ENCODE measurements at places on chromosomes 1 and 21.

GRCh38 chr1:100448366-100448765 is 89.6 kb upstream of the GPR88 start:
- DNase-seq = no peak

DNA sequence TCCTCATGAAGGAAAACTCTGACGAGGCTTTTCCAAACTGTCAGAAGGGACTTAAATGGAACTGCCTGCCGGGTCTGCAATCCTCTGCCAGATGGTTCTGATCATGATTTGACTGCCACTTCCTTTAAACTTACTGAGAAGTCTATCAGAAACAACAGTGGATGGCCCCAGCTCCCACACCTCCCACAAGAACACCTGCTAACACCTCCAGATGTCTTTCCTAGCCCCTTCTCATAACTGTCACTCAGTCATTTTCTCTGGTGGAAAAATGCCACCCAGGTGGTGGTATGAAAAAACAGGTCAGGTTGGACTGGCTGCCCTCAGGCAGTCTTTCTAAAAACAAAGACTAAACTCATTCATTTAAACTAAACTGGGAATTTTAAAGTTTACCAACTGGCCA is 66.7 kb upstream of the ABCD3 start:
- DNase-seq = no peak

DNA sequence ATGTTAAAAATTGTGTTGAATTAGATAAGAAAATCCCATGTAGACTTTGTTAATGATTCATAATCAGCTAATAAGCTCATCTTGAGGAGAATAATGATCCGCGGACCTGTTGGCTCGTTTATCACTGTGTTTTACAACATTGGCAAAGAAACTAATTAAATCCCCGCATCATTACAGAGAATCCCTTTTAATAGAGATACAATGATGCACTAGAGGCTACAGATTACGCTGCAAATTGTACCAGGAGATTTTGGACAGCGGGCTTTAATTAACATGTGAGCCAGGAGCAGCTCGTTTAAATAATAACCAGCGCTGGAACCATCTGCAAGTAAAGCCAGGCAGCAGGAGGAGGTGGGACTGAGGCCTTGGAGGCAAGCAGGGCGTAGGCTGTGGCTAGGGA is 280.3 kb upstream of the POU3F1 start:
- no peak for DNase-seq

- no peak for DNase-seq
Observed at GRCh38 chr1:50271337-50271736, 151.9 kb downstream of the DMRTA2 start.

DNA sequence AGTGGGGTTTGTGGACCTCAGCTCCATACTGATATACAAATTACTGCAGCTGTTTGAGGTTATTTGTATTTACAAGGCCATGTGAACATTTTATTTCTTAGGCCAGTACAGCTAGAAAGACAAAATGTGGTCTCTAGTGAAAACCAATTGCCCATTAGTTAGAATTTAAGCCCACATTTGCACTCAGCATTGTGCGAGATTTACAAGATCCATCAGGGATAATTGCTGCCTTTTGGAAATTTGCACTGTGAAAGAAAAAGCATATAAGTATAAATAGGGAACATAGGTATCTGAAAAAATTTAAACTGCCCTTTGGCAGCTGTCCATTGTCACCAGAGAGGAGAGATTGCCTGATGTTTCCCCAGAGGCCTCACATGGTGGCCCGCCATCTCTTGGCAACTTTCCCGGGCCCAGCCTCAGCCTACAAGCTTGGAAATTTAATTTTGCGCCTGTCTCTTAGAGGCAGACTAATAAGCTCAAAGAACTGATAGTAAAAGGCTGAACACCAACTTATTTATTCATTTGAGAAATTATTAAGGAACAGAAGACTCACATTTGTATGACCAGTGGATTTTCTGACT is 120.7 kb downstream of the MAP3K21 start:
- no peak for DNase-seq

- DNase-seq = no peak
Observed at GRCh38 chr1:32877211-32878110, 6.7 kb upstream of the FNDC5 start.

DNA sequence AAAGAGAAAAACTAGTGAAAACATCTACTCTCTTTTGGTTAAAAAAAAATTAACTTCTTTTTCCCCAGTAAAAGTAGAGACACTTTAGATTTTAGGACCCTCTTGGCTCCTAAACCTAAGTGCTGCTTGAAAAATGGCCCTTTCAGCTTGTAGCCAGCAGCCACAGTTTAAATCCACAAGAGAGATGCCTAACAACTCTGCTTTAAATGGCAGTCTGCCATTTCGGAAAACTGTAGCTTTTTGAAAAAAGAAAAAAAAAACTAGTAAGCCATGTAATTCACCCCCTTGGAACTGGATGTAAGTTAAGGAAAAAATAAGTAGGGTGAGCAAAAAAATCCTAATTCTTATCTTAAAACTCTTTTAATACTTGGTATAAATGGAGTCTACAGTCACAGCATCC is 56.0 kb downstream of the LHX9 start:
- DNase-seq = no peak

DNA sequence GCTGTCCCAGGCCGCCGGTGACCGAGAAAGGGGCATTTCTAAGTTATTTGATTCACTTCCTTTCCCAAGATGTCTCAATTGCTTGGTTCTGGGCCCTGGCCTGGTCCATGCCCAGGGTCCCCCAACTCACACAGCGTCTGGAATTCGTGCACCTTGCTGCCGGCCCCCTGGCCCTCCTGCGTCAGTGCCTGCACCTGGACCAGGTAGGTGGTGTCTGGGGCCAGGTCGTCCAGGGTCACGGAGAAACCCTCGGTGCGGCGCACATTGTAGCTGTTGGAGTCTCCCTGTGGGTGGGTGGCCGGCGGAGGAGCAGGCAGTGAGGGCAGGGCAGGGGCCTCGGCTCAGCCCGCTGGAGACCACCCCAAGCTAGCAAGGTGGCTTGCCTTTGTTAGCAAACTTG is 21.0 kb downstream of the EPHA2 start:
- no peak for DNase-seq

DNA sequence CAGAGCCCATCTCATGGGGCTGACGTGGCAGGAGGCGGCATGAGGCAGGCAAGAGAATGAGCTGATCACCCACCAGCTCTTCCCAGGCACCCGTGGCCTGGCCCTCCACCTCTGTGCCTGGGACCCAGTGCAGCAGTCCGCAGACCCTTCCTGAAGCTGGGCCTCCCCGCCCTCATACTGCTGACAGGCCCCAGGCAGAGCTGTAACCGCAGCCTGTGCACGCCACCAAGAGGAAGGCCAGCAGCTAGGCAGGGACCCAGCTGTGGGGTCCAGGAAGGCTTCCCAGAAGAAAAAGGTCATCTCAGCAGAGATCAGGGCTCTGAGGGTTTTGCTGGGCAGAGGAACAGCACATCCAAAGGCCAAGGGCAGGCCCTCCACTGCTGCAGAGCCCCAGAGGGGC is 9.8 kb upstream of the MTFR1L start:
- no peak for DNase-seq

DNA sequence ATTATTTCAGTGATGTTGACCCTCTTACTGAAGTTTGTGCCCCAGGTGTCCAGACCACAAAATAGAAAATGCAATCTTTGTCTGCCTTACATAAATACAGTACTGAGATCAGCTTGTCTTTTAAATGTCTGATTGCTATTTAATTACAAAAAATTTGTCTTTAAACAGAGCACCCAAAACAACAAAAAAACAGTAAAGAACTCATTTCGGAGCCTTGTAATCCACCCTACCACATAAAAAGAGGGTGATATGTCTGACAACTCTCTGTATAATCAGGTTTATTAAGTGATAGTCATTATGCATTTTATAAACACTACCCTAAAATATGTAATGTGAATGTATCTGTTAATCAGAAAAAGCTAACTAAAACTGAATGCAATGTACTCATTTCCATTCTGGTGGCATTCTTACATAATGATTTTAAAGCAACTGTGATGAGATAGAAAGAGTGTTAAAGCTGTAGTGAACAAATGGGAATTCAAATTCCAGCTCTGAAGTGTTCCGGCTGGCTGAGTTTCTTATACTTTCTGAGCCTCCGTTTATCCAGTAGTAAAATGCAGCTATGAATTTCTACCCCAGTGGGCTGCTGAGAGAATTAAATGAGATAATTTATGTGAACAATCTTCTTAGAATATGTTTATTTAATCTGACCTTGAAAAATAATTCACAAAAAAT is 486.6 kb downstream of the USP25 start:
- no peak for DNase-seq

DNA sequence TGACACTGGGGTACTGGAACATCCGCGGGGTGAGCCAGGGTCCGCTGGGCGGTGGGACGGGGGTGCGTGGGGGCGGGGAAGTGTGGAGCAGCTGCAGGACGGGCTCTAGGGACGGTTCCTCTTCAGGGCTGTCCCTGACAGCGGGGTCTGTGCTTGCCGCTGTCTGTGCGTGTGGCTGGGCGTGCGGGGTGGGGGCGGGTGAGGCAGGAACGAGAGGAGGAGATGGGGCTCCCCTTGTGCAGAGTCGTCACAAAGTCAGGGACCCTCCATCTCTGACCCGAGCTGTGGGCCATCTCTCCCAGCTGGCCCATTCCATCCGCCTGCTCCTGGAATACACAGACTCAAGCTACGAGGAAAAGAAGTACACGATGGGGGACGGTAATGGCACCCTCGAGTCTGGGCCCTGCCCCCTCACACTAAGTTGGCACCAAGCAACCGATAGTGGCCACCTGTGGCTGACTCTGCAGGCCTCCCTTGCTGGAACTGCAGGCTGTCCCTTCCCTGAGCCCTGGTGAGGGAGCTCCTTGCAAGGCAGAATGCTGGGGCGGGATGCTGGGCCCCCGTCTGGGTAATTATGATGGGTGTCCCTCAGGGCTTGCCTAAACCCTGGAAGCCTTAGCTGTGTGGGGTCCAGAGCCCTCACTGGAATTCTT is 392 bp downstream of the GSTM2 start:
- no peak for DNase-seq

- DNase-seq = no peak
Observed at GRCh38 chr1:31702836-31703404, 897 bp downstream of the COL16A1 start.

DNA sequence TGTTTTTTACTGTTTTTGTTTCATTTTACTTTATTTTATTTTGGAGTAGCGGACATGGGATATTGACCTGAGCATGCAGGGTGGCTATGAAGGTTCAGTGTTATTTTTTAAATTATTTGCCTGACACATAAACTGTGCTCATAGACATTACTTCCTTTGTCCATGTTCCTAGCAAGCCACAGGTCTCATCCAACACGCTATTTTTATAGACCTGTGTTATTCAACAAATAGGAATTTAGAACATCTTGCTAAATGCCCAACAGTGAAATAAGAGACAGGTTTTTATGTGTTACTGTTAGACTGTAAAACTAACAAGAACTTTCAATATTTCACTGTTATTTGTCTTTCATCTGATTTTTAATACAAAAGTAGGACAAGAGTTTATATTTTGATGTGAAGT is 756.4 kb downstream of the KCNT2 start:
- no peak for DNase-seq

DNA sequence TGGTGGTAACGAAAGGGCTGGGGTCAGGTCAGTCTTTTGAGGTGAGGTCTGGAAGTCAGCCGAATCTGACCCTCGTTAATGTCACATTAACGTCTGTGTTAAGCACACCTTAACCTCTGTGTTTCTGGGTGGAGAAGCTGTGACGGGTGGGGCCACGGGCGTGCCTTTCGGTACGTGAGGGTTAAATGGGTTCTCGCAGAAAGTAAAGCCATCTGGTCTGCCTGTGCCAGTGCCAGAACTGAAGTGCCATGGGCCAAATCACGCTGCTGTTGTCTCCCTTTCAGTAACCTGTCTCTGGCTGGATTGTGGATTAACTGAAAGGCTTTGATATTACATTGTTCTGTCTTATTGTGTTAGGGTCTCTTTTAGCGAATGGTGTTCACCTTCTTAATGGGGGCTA is 14.4 kb downstream of the URB2 start:
- DNase-seq = no peak

- DNase-seq = no peak
Observed at GRCh38 chr1:212816567-212817278, 25.0 kb downstream of the TATDN3 start.

- DNase-seq = no peak
Observed at GRCh38 chr1:179295164-179295755, 1.7 kb downstream of the SOAT1 start.

- no peak for DNase-seq
Observed at GRCh38 chr1:32736812-32737791, 34.5 kb upstream of the SYNC start.

DNA sequence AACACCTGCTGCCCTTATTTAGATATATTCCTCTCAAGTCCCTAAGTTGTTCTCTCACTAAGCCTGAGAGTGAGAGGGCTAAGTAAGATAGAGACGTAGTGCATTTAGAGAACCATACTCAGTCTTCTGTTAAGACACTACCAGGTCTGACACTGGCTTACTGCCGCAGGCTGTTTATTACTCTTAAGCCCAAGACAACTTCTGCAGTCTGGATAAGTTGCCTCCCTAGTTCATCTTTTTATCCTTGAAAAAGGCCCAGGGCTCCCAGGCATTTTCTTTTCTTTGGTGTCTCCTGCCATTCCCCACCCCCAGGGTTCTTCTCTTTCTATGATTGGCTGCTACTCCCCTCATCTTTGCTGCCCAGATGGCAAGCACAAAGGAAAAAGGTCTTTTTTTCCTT is 38.7 kb downstream of the CACHD1 start:
- DNase-seq = no peak

DNA sequence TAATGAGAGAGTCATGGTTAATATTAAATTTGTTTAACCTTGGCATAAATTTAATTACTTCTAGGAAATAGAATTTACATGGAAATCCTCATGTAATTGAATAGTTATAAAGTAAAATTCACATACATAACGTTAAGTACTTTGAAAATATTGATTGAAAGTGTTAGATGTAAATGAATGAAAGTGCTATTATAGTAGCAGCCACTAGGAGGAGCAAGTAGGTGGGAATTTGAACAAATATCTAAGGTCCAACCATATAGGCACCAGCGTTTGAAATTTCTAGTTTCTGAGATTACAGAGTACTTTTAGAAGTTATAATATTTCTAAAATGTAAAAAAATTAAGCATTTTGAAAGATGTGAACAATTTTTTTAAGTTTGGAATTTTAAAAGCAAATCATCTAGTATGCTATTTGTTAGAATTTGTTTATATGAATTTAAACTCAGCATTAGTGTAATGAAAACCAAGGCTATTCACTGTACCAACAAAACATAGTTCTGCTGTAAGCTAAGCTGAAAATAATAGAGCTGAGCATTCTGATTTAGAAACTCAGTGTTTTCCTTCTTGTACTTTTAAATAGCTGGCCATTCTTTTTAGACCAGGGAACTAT is 3.3 kb downstream of the B3GALT2 start:
- peak; percentile 29 for DNase-seq

DNA sequence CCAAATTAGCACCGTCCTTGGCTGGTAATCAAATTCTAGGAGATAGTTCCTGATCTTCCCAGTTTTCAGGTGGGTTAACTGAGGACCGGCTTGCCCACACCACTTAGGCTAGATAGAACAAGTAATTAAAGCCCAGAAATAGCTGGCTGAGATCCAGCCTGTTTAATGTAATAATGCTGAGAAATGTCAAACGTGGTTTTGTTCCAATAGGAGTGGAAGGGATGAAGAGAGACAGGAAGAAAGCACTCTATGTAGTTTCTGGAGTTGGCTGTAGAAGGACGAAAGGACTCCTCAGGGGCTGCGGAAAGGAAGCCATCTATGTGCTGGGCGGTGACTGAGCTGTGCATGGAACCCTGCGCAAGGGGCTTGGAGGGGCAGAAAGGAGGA is 18.6 kb downstream of the NAV1 start:
- no peak for DNase-seq

Data from hematopoietic multipotent progenitor cell (in vitro differentiated cells).